ENCODE measurements at places on chromosomes 16 and 17.

GRCh38 chr16:20704281-20704680, 6.8 kb upstream of the ACSM1 start:
- no peak for DNase-seq

- no peak for DNase-seq
These were observed 16.5 kb downstream of the CHMP6 start for GRCh38 chr17:81008140-81008539.

DNA sequence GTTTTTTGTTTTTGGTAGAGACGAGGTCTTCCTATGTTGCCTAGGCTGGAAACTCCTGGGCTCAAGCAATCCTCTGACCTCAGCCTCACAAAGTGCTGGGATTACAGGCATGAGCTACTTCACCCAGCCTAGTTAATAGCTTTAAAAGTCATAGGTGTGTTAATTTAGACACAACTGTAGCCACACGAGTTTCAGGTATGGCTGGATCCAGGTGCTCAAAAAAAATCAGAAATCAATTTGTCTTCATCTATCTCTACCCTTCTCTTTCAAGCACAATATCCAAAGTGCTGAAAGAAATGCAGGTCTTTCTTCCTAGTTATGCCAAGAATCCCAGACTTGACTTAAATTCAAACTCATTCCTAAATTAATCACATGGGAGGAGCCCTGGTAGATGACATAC, 23.9 kb upstream of the C16orf87 start:
- DNase-seq: no peak

- no peak for DNase-seq
These were observed 74.1 kb upstream of the MON1B start for GRCh38 chr16:77116856-77117255.

DNA sequence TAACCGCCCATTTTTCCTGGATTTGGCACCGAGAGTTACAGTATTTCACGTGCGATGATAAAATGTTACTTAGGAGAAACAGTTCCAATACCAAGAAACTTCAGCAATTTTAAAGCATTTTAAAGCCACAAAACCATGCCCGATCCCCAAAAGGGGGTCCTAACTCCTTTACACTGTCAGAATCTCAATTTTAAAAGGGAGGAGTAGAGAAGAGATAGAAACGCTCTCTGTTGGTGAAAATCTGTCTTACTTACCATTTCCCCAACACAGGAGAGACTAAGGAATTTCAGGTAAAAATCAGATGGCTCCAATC, 526 bp upstream of the RNASEK start:
- DNase-seq: no peak

DNA sequence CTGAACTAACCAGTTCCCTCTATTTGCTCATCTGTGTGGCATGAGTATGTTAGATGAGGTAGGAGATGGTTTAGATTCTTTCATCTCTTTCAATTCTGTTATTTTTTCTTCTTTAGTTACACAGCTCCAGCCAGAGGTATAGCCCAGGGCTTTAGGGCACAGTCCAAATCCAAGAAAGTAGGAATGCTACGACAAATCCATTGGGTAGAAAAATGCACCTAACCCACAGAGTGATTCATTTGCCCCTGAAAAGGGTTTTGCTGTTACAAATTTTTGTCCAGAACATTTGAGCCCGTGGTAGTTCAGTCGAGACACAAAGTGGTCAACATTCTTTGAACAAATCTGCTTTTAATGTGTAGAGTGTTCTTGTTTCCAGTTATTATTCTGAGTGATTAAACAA, 250.7 kb downstream of the HS3ST3A1 start:
- DNase-seq: no peak

GRCh38 chr16:14172200-14172809, 101.2 kb downstream of the MRTFB start:
- no peak for DNase-seq

DNA sequence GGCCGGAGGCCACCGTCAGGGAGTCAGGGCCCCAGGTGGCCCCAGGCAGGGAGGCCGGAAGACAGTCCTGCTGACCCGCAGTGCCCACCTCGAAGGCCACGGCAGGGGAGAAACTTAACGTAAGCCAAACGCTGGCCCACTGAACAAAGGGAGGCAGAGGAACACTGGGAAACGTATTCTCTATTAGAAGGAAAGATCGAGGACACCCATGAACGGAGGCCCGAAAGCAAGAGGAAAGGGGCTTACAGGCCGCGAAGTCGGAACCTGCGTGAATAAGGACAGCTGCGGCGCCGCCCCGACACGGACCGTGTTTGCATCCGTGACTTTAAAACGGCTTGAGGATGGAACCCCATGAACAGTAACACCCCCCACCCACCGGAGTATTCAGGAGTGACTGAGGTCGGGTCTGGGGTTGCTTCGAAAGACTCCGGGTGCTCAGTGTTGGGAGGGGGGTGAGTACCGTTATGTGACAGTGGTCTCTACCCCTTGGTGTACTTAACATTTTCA, 102.4 kb upstream of the METRNL start:
- no peak for DNase-seq

DNA sequence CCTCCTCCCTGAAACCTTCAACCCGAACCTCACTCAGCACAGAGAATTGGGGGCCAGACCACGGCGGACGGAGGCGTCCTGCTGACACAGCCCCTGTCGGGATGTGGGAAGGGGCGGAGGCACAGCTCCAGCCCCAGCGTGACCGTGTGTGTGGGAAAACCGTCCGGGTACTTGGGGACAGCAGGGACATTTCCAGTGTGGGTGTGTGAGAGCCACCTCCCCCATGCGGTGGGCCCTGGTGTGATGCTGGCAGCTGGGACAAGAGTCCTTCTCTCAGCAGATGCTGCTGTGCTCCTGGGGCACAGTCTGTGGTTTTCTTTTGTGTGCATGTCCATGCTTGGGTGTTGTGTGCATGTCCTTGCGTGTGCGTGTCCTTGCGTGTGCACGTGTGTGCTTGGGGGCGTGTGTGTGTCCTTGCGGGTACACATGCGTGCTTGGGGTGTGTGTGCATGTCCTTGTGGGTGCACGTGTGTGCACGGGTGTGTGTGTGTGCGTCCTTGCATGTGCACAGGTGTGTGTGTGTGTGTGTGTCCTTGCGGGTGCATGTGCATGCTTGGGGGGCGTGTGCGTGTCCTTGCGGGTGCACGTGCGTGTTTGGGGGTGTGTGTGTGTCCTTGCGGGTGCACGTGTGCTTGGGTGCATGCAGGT, 16.9 kb downstream of the CENPX start:
- DNase-seq: no peak

DNA sequence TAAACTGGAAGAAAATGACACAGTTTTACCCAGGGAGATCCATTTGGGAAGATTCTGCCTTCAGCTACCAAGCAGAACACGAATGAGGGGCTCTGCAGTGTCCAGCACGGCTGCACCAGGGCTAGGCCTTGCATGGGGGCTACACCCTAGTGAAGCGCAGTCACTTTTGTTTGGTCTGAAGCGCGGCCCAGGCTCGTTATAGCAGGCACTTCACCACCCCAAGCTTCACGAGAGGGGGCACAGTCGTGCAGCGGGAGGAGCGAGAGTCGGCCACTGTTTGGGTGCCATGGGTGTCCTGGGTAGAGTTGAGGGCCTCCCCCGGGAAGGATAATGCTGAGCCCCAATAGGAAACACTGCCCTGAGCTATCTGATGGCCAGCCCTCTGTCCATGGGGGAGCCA, 21.6 kb upstream of the IL17C start:
- no peak for DNase-seq

DNA sequence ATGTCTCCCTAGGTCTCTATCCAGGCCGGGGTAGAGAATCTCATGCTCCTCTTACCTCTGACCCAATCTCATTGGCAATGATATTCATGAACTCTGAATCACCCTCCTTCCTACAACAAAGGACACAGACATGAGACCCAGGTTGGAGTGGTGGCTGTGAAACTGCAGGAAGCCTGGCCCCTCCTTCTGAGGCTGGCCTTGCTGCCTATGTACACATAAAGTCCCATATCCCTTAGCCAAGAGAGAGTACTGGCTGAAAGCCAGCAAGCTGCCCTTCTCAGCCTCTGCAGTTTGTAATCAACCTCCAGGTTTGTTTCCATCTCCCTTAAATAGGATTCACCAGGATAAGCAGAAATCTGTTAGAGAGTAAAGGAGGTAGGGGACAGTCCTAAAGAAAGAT, 10.6 kb downstream of the AARSD1 start:
- no peak for DNase-seq

GRCh38 chr16:89292443-89293078, 75.1 kb downstream of the ZNF778 start:
- no peak for DNase-seq

DNA sequence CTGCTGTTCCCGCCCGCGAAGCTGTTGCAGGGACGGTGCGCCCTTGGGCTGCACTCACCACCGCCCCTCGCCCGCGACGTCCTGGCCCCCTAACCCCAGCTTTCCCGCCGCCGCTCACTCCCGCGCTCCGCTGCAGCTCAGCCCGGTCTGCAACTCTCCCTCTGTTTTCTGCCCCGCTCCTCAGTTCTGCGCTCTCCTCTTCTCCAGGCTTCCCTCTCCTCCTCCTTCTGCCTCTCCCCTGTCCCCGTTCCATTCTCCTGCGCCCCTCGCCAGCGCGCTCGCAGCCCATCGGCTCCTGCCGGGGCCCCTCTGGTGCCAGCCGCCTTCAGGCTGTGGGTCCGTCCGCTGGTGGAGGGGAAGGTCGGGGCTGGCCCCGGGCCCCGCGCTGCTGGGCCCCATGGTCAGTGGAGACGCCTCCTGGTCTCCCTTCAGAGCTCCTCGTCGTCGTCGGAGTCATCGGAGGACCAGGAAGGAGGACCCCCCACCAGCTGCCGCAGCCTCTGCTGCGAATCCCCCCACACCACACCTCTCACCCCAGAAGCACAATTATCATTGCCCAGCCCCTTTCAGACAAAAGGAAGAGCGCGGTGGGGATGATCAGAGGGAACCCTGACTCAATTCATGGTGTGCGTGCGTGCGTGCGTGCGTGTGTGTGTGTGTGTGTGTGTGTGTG, 223.2 kb upstream of the FOXF1 start:
- DNase-seq: no peak

DNA sequence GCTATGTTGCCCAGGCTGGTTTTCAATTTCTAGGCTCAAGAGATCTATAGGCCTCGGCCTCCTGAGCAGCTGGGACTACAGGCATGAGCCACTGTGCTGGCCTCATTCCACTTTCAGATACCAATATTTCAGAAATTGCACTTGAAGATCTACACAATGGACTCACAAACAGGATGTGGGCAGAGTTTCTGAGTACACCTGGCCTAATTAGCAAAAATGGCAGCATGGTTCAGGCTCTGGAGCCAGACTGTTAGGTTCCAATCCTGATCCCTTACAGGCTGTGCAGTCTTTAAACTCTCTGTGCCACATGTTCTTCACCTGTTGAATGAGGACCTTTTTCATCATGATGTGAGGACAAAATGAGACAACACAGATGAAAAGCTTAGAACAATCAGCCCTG, 32.2 kb downstream of the RNF157 start:
- no peak for DNase-seq

DNA sequence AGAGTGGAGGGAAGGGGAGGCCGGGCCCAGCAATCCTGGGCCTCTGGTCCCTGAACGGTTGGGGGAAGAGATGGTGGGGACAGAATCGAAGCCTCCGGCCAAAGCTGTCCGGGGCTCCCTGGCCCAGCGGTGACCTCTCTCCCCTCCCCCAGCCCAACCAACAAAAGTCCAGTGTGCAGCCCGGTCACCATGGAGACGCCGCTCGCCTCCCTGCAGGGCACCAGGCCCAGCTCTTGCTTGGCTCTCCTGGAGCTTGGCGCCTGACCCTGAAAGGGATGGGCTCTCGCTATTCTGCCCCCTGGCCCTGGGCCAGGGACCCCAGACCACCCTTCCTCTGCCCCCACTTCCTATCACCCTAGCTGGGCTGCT, 1.3 kb downstream of the METRN start:
- no peak for DNase-seq

DNA sequence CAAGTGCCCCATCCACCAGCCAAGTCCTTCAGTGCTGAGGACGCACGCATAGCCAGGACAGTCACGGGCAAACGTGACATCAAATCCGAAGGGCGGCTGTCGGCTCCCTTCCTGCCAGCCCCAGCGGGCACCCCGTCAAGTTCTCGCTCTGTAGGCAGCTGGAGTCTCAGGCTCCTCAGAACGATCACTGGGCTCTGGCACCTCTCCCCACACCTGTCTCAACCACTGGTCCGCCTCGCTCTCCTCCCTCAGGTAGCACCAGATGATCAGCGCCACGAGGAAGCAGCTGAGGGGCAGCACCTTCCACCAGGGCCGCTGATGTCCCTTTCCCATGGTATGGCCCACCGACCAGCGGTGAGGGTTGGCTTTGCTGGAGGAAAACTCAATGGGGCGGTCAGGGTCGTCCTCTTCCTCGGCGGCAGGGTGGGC, 422 bp downstream of the UQCC4 start:
- no peak for DNase-seq

GRCh38 chr17:79504181-79504605, 106.7 kb downstream of the RBFOX3 start:
- DNase-seq: no peak

GRCh38 chr17:55294042-55294751, 29.4 kb downstream of the HLF start:
- peak; percentile 67 for DNase-seq

GRCh38 chr17:55689672-55690071, 33.0 kb downstream of the TMEM100 start:
- DNase-seq: no peak
